Subcutaneous preadipocyte (primary cell): ENCODE measurements at places on chromosomes 5 and 9. TPM values are rescaled to one million over a fixed set of nuclear protein-coding genes. Genes with fewer than 3 reads are reported as not detected.

Gene RNF208
- total RNA-seq: not detected in 2 replicates

Gene CNTNAP3
- not detected in 2 replicates for total RNA-seq

Gene DRD1
- total RNA-seq: not detected in 2 replicates

Gene QRFP
- total RNA-seq: not detected in 2 replicates

Gene UHRF2
- 59.9 and 88.9 TPM in 2 replicates for total RNA-seq

Gene SHISAL2B
- not detected in 2 replicates for total RNA-seq

Gene C9orf153
- total RNA-seq: 0.20 and 0.37 TPM in 2 replicates

Gene TMEM232
- 4.5 and 5.1 TPM in 2 replicates for total RNA-seq

Gene CCDC152
- 2.6 and 3.3 TPM in 2 replicates for total RNA-seq

Gene KCTD16
- under 0.01 and 0.20 TPM in 2 replicates for total RNA-seq

Gene OR1Q1
- not detected in 2 replicates for total RNA-seq

Gene MARCHF11
- total RNA-seq: not detected in 2 replicates

Gene PFN3
- total RNA-seq: 1.1 TPM in 1 of 2 replicates, not detected in the other

Gene DBN1
- 160 and 173 TPM in 2 replicates for total RNA-seq
